ENCODE measurements at places on chromosomes 2 and 18.
A peak's percentile ranks its signal among the peaks of the same experiment; 100 is the strongest.

GRCh38 chr2:26424221-26424620 is 22.5 kb downstream of the DRC1 start:
- no peak for DNase-seq

DNA sequence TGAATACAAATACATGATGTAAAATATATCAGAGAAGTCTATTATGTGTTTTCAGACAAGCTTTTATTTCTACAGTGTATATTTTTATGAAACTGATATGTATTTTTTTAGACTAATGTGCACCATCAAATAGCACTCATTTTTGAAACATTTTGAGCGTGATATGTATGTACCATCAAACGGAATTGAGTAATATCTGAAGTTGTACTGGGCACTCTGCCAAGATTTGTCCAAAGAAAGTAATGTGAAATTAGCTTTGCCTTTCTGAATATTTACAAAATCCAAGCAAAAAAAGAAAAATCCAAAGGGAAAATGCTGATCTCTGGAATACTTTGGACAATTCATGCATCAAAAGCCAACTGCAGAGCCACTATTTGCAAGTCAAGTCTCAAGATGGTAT is 972.0 kb downstream of the DPP10 start:
- no peak for DNase-seq

DNA sequence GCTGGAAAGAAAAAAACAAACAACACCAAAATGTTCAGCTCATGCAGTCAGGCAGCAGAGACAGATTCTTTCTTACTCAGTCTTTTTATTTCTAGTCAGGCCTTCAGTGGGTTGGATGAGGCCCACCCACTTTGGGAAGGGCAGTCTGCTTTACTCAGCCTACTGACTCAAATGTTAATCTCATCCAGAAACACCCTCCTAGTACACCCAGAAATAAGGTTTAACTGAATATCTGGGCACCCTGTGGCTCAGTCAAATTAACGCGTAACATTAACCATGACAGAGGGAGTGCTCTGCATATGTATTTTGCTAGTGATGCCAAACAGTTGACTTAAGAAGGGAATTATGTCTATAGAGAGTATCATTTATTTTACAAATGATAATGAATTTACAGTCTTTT is 401.6 kb downstream of the PARD3B start:
- no peak for DNase-seq

GRCh38 chr2:55416786-55417568 is 2.7 kb downstream of the CCDC88A start:
- no peak for DNase-seq

DNA sequence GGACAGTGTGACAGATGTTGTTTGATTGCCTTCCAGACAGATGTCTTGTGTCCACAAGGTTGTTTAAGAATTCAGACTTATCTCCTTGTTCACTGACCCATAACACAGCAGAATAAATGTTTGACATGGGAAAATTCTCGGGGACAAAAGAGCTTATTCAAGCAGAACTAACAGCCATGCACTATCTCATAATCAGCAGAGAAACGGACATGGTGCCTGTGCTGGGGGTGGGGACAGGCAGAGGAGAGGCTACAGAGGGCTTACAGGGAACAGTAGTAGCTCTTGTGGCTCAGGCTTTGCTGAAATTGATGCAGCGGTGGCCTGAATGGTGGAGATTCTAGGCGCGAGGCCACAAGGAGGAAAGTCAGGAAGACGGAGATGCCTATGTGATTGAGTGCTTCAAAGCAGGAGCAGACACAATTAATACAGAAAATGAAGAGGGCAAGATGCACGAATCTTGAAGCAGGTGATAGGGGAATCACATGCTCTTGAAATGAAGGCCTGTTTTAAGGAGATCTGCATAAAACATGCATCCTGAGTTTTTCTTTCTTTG is 62.0 kb upstream of the CAB39 start:
- no peak for DNase-seq

GRCh38 chr18:31686986-31687928 is 2.9 kb upstream of the B4GALT6 start:
- no peak for DNase-seq

GRCh38 chr2:134435505-134435904 is 181.6 kb downstream of the MGAT5 start:
- DNase-seq, result no peak

DNA sequence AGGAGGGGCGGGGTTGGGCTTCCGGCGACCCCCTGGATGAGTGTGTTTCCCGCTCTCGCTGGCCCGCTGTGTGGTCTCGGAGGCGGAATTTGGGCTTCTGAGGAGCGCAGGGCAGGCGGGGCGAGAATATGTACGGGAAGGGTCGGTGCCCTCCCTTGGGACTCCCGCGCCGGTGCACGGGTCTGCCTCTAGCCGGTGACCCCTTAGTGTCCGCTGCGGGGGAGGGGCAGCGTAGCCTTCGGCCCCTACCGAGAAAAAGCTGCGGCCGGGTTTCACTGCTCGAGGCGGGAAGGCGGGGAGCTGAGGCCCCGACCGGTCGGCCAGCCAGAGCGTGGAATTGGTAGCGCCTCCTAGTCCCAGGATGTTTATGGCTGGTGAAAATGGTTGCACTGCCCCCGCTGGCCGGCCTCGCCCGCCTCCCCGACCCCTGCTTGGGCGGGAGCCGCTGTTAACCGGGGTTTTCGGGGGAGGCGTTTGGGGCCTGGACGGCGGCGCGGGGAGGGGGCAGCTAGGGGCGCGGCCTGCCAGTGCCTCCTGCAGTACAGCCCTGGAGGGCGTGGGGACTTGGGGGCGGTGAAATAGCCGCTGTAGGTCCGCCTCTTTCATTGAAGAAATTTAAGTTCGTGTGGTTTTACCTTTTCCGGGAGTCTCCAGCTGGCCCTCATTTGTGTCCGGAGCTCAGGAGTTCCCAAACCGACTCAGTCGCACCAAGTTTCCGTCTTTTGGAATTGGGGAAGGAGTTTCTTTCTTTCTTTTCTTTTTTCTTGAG is at the start of gene UGP2:
Gene UGP2 (plus strand): TSS at position 643 of the 769 bp plus-strand sequence. CDS start 290 bp downstream, outside the sequence.
- DNase-seq, result peak; percentile 71
